ENCODE measurements at places on chromosomes 5 and 9.

GRCh38 chr5:32953694-32954093 is 242.6 kb downstream of the NPR3 start:
- no peak for DNase-seq

- no peak for DNase-seq
Observed at GRCh38 chr9:108652851-108653250, 202.9 kb downstream of the ACTL7B start.

DNA sequence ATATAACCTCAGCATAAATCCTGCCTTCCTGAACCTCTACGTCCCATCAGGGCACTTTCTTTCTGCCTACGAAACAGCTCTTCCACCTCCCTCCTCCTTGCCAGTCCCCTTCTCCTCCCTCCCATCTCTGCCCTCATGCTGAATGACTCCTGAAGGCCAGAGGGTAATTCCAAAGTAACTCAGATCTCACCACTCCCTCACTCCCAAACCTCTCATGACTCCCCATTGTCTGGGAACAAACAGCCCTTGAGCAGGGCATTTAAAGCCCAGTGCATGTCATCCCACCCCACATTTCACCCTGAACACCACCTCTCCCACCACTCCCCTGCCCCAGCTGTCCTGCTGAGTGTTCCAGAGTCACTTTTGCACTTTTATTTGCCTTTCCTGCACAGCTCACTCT is 8.9 kb upstream of the FBP1 start:
- DNase-seq = no peak

DNA sequence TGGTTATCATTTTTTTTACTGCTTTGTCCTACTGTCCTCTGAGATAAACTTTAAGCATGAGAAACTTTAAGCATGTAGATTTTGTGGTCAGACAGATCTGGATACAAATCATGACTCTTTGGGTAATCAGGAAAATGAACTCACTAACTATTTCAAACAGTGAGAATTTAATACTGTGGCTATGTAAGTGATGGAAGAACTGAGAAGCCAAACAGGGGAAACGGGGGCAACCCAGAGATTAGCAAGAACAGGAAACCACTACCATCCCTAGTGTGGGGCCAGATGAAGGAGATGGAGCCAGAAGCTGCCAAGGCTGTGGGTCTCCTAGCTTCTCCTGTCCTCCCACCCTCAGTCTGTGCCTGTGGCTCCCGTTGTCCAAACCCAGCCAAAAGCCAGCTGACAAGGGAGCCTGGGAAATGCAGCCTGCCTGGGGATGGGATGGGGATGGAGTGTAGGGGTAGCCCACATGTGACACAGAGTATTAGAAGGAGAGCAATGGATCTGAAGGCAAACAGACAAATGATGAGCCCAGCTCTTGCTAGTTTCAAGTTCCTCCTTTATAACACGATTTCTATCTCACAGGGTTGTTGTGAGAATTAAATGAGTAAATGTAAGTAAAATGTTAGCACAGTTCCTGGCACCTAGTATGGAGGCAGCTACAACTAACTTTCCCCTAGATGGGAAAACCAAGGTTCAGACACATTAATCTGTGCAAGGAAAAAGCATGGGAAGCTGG is 27.7 kb upstream of the CDC23 start:
- DNase-seq = no peak

- no peak for DNase-seq
Observed at GRCh38 chr9:120291050-120291449, 288.9 kb downstream of the CDK5RAP2 start.

- no peak for DNase-seq
Observed at GRCh38 chr9:129095908-129096307, 14.7 kb downstream of the CRAT start.

- no peak for DNase-seq
Observed at GRCh38 chr5:147348046-147348445, 113.2 kb downstream of the STK32A start.

All from CD4-positive, alpha-beta T cell treated with Interleukin-21 for 1 hour (primary cell).